Hypothalamus (tissue), 51 donors: ENCODE measurements at places on chromosomes 3 and 15.

DNA sequence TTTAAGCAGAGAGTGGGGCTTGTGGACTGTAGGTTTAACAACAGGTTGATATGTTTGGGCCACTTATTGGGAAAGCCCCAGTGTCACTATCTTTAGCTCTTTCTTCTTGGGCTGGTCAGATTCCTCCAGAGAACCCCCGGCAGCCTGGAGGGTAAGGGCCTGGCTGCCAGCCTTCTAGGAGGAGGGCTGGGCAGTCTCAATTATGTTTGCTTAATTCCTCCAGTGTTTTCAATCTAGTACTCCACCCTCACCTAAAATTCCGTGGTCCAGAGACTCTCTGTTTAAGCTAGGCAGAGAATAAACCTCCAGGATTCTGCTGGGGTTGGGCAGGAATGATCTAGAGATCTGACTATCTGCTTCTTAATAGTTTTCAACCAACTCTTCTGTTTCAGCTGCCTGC, 5.3 kb downstream of the ASB14 start:
- no peak for DNase-seq

- no peak for DNase-seq
Observed at GRCh38 chr3:162338514-162338913, 841.9 kb downstream of the OTOL1 start.

- DNase-seq: no peak
Observed at GRCh38 chr3:155184011-155184410, 103.9 kb downstream of the MME start.

GRCh38 chr3:86594838-86595237, 396.1 kb downstream of the VGLL3 start:
- no peak for DNase-seq

DNA sequence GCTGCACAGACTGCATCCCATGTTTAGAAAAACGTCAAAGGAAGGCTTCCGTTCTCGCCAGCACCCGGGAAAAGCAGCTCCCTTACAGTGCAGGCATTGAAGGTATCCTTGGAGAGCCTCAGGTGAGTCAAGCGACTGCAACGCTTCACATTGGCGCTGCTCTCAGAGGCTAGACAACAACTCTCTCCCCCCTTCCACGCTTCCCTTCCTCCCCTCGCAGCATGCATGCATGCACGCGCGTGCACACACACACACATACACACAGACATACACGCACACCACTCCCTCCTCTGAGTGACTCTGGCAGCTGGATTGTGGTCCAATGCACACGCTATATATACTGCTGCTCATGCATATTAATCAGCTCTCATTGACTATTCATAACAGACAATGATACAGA, 191.1 kb downstream of the PDZRN3 start:
- DNase-seq: no peak

- no peak for DNase-seq
Observed at GRCh38 chr3:139455855-139456254, 20.5 kb downstream of the RBP2 start.

GRCh38 chr3:108555966-108556581, 33.2 kb downstream of the CIP2A start:
- DNase-seq: no peak

GRCh38 chr15:32671339-32672325, 30.1 kb downstream of the SCG5 start:
- peak; percentile 22 for DNase-seq

- no peak for DNase-seq
Observed at GRCh38 chr3:58055314-58055713, 47.1 kb downstream of the FLNB start.

DNA sequence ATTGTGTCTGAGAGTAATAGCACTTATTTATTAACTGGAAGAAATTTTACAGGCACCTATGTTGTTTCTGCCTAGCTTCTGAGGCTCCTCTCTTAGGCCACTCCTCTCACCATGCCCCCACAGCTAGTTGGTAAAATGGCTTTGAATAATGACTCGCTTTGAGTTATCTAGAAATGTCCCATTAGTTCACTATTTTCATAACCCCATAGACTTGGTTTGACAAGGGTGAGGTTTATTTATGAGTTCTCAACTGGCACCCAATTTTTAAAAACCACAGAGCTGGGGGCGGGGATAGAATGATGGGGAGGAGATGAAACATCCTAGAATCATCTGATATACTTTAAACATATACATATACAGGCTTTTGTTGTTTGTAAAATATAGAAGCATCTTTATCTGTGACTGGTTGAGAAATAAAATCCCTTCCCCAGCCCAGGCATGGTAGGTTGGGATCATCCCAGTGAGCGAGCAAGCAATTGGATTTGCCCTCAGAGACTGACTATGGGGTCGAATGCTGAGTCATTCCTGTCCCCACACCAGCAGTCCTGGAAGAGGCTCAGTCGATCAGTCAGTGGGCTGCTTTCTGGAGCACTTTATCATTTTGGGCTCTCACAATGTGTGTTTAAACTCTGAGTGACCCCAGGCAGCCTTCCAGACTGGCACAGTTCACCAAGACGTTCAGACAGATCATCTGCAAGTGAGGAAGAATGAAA, 60.2 kb upstream of the TSEN2 start:
- no peak for DNase-seq

- DNase-seq: no peak
Observed at GRCh38 chr3:182886497-182886896, 93.2 kb downstream of the ATP11B start.

- DNase-seq: no peak
Observed at GRCh38 chr3:46356909-46357308, 3.0 kb downstream of the CCR2 start.

DNA sequence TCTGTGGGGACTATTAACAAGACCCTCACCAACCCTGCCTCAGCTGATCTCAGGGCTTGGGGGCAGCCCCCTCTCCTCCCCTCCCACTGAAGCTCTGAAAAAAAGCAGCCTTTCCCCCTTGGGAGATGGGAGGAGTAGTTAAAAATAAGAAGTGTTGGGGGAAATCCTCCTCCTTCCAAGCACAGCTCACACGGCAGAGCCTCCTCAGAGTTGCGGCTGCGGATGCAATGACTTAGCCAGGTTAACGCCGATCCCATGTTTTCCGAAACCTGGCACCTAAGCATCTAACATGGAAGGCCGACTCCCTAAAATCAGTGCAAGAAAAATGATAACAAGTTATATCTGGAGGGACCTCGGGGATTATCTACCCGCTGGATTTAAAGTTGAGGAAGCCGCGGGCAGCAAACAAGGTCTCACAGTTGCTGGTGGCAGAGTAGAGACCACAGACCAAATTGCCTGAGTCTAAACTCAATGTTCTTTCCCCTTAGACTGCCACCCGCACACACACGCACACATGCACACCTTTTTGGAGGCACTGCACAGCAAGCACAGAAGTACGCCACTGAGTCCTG, 1.1 kb upstream of the TPM1 start:
- no peak for DNase-seq

DNA sequence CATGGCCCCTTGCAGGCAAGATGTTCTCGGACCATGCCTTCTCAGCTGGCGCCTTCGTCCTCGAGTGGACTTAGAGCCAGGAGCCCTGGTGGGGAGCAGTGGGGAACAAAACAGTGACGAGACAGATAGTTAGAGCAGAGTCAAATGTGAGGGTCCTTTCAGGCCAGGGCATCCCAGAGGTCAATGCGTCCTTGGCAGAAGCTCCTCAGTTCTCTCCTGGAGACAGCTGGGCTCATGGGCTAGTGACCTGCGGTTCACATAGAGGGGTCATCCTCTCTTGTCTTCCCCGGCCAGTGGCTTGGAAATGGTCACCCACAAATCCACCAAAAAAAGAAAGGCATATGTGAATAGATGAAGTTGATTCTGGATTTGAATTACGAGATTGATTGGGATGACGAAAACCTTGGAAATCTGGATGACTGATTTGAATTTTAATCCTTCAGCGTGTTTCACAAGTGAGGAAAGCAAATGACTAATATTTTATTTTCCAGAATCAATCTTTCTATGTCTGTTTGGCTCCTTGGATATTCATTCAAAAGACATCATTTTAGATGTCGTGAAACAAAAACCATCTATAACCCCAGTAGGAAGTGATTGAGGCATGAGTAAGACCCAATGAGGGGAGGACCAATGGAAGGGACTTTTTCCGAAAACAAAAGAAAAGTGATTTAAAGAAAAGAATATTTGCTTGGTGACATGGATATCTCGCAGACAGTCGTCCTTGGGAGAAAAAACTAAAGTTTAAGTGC, 84.5 kb downstream of the ASB7 start:
- no peak for DNase-seq

DNA sequence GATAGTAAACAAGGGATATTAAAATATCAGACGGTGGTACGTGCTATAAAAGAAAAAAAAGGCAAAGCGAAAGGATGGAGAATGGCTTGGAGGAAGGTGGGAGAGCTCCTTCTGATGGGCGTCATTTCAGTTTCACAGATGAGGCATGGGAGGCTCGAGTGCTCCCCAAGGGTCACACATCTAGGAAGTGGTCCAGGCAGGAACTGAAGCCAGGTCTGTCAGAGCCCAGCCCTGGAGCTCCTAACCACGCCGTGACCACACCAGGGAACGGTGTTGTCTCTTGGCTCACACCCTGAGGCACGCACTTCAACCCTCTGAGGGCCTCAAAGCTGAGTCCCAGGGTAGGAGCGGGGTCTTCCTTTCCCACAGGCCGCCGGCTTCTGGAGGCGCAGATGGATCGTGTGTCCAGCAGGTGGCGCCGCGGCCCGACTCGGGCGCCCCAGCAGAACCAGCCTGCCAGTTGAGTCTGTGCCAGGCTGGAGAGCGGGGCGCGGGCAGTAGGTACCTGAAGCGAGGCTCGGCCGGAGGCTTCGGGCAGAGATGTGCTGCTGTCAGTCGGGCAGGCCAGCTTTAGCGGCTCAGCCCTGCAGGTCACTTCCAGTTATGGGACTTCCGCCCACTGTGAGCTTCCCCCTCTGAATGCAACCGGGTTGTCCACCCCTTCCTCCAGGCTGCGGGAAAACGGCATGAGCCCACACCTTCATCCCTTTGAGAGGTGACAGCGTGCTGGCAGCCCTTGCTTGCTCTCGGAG, 68.1 kb downstream of the SLC6A1 start:
- no peak for DNase-seq

- DNase-seq: no peak
Observed at GRCh38 chr15:96969732-96970710, 639.5 kb downstream of the NR2F2 start.

DNA sequence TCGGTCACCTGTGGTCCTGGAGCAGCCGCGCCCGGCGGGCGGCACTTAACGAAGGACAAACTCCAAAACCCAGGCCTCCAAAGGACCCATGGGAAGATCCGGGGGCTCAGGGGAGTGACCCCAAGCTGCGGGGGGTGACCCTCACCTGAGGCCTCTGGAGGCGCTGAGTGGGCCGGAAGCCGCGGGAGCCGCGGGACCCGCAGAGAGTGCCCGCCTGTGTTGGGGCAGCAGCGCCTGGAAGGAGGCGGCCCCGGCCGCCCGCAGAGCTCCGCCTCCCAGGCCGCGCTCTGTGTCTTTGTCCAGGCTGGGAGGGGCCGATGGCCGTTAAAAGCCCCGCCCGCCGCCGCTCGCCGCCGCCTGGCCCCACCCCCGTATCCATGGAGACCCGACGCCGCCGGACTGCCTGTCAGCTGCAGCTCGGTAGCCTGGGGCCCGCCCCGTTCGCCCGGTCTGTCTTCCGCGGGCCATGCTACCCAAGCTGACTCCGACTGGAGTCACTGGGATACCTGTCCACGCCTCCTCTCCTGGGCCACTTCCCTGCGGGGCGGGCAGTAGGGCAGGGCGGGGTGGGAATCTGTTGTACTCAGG, 15.3 kb upstream of the FANCD2 start:
- DNase-seq: peak; percentile 62

DNA sequence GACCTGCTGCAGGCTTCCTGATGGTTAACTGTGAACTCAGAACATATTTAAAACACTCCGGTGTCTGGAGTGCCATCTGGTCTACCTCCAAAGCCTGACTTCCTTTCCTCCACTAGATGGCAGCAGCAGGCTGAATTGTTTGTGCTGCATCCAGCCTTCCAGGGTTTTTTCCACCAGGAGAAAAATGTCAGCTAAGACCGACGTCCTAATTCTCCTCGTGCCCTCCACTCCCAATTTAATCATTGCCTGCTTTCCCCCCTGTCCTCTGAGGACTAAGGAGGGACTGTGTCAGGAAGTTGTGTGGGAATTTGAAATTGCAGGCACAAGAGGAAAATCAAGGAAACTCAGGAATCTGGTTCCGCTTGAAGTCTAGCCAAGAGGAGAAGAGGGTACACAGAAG, 165.2 kb upstream of the UMPS start:
- DNase-seq: peak; percentile 69

- no peak for DNase-seq
Observed at GRCh38 chr3:39148435-39149058, 4.8 kb downstream of the CSRNP1 start.

DNA sequence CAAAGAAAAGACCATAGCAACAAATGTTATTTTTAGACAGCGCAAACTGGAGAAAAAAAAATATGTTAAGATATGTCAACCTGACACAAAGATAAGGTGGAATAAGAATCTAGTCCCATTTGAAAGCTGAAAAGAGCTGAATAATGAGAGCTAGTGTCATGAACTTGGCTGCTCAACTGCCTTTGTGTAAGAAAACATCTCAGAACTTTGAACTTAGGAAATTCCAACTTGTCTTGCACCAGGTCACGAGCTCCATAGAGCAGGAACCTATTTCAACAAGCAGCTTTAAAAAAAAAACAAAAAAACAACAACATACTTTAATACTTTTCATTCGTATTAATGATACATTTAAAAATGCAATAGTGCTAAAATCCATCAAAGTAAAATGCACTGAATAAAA, 79.5 kb downstream of the ZNF280D start:
- no peak for DNase-seq

DNA sequence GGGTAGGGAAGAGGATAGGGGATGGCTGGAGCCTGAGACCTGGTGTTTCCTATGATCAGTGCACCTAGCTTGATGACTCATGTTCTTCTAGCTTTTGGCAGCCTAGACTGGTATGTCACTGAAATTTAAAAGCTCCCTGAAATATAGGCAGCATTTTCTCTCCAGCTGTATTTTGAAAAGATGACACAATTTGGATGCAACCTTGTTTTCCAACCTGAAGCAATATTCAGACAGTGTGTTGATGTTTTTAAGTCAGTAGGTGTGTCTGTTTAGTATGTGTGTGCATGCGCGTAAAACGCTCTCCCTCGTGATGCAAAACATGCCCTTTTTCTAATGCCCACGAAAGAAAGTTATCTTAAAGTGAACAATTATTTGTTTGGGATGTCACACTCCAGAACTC, 58.5 kb downstream of the RPL22L1 start:
- no peak for DNase-seq

GRCh38 chr3:40770061-40770460, 245.3 kb downstream of the ZNF621 start:
- no peak for DNase-seq
